ENCODE measurements at places on chromosomes 2 and 18.

DNA sequence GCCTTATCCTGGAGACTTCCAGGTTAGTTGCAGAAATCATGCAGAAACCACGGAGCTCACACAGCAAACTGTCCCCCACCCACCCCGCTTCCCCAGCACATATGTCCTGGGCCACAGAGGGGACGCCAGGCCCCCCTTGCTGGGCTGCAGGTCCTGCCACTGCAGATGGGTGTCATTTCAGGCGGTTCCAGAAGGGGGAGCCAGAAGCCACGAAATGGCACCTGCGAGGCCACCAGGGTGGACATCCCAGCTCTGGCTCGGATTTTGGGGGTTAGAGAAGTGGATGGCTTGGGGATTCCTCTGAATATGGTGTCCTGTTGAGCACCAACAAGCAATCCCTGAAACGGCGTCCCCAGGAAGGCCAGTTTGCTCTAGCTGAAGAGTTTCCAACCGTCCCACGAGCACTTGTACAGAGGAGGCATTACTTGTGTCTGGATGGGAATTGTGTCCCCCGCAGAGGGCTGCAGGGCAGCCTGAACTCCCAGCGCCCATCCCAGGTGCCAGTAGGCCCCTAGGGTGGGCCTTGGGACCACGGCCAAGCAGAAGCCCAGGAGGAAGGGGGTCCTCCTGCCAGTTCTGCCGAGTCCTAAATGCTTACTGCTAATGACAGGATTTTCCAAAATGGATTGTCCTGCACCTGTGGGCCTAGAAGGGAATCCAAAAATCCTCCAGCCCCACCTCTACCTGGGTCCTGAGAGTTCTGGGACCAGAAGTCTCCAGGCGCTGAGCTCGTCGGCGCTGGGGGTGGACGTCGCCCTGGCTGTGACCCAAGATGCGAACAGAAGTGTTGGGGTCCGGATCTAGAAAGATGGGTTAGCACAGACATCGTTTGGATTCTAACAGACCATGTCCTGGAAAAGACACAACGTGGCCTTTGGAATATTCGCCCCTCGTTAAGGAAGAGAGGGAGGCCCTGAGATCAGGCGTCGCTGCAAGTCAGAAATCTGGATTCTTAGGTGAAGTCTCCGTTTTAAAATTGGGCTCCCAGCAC lies 14.6 kb upstream of the NFATC1 start:
- DNase-seq: no peak

DNA sequence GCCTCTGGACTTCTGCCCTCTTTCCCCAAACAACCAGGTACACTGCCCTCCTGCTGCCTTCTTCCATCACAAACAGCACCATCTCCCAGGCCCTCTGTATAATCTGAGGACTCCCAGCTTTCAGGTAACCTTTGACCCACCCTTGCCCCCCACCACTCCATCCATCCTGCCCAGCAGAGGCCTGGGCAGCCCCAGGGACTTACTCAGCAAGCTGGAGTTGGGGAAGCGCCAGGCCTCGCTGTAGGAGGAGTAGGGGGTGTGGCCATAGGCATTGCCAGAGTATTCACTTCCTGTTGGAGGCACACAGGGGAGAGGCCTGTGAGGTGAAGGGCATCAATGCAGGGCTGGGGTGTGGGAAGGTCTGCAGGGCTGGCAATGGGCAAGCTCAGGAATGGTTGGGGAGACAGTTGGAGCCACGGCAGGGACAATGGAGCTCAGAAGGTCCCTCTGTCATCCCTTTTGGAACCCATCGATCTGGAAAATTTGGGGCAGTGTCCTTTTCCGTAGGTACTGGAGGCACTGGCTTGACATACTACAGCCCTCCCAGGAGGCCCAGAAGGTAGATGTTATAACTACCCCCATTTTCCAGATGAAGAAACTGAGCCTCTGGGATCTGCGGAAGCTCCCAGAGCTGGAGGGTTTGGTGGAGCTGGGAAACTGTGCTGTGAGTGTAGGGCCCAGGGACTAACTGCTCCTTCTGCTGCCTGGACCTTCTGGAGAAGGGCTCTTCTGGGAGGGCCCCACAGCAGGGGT lies 46.3 kb downstream of the PSD4 start:
- no peak for DNase-seq

GRCh38 chr2:37982147-37982582 lies 57.1 kb downstream of the RMDN2 start:
- peak; percentile 24 for DNase-seq

- no peak for DNase-seq
These were observed 68.3 kb downstream of the TMEFF2 start for GRCh38 chr2:192126426-192126825.

GRCh38 chr2:209918251-209918650 lies 84.2 kb upstream of the RPE start:
- no peak for DNase-seq

DNA sequence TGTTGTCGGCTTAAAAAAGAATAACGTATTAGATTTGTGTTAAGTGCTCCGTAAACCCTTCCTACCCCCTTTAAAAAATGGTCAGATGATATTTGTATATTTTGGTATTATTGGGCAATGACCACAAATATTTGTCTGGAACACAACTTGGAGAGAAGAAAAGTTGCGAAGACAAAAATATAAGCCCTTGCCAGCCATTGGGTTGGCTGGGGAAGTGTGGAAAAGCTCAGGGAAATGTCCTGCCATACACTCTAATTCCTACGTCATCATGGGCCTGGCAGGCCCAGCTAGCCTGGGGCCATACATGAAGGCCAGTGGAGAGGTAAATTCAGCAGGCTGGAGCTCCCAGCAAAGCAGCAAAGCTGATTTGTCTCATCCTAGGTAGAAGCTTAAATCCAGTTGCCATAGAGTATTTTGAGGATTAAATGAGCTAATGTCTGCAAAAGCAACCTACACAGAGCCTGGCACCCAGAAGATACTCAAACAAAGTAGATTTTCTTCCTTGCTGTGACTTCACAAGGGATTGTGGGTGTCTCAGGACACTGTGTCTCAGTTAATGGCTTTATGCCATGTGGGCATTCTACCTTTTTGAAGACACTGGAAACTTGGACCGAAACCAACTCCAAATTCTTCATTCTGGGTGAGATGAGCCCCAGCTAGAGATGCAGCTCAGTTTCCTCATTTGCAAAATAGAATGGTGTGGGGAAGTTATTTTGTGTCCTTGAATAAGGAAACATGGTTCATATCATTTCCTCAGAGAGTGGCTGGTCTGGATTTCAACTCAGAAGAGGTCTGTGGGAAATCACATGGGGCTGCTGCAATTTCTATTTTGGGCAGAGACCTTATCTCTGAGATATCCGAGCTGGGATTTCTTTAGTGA lies 87.9 kb upstream of the MAP4K3 start:
- no peak for DNase-seq

GRCh38 chr2:138470941-138471340 lies 30.6 kb upstream of the SPOPL start:
- no peak for DNase-seq

DNA sequence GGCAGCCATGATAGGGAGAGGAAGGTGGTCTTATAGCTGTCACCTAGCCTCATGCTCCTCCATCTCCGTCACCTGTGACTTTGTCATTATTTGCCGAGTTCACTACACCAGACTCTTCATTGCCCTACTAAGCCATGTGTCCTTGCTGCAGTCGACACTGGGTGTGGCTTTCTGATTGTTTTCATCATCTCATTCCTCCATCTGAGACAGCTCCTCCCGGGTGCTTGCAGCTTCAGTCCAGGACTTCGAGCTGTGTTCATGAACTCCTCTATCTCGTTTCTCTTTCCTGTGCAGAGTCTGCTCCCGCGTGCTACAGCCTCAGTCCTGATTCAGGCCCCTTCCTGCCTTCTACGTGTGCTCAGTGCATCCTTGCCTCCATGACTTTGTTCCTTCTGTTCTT lies 295.1 kb upstream of the TNP1 start:
- DNase-seq: no peak

DNA sequence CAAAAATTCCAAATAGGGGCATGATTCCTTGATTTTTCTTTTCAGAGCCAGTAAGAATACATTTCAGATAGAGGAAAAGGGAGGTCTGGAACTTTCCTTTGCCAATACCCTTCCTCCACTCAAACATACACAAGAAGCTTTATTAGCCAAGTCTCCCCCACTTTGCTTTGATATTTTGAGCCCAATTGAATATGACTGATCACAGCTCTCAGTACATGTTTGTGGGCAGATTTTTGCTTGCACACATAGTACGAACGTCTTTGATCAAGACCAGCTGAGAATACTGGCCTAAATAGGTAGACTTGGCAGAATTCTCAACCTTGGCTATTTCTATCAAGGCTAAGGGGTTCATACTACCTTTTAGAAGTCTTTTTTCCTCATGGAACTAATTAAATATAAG lies 148.8 kb upstream of the PGAP1 start:
- DNase-seq: no peak

- no peak for DNase-seq
These were observed 174.0 kb downstream of the ARL4C start for GRCh38 chr2:234322766-234323465.

- no peak for DNase-seq
These were observed 8.5 kb downstream of the KLHL30 start for GRCh38 chr2:238146884-238147544.

DNA sequence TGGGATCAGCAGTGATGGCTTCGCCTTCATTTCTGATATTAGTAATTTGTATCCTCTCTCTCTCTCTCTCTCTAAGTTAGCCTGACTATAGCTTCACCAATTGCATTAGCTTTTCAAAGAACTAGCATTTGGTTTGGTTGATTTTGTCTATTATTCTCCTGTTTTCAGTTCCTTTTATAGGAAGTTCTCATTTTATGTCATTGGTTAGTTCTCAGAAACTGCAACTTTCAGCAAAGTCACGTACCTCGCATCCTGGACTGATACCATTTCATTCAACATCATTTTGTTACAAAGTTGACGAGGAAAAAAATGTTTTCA lies 450.8 kb downstream of the EIPR1 start:
- DNase-seq: no peak

- DNase-seq: no peak
These were observed 41.9 kb upstream of the ZFP36L2 start for GRCh38 chr2:43268066-43268953.

- no peak for DNase-seq
These were observed 95.9 kb downstream of the LYPD6B start for GRCh38 chr2:149134335-149134923.

Measured in GM12864 (cell line).